ENCODE measurements at places on chromosomes 4 and X.

DNA sequence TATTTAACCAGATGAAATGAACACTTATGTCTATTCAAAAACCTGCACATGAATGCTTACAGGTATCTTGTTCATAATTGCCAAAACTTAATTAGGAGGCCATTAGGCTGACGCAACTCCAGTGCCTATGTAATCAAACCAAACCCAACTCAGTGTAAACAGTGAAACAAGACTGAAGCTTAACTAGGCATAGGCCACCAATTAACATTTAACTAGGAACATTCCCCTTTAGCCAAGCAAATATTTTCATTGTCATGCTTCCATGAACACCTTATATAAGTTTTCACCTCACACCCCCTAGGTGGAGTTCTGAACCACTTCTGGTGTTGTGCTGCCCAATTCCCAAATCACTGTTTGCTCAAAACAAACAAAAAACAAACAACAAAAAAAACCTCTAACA is 686.0 kb downstream of the STPG2 start:
- no peak for DNase-seq

DNA sequence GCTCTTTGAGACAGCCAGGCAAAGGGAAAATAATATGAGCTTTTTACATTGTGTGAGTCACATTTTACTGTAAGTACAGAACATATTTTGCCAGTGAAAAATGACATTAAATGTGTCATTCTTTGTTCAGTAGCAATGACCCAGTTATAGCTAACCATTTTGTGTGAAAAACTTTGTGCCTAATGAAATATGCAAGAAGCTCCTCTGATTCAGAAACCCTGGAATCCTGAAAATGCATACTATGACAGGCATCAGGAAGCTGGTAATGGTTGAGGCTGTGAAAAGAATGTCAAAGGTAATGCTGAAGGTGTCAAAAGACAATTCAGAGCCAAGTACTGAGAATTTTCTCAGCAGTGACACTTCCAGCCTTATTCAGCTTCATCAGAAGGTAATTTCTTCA is 549.5 kb upstream of the SMIM31 start:
- DNase-seq: no peak

GRCh38 chrX:13235930-13236329 is 83.9 kb downstream of the ATXN3L start:
- no peak for DNase-seq

DNA sequence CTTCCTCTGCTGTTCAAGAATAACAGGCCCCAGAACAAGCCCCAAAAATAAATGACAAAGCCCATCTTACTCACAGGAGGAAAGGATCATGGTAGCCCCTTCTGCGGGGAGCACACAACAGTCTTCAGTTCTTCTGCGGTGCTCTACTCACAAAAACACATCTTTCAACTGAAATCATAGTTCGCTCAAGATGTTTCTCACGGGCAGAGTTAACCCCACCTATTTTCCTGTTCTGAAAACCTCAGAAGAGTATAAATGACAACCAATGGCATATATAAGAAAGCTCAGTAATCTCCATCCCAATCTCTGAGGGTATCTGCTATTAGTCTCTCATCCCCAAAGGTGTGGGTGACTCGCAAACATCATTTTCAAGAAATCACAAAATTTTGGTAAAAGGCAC is at the start of gene TXK:
Gene TXK, minus strand, starts transcription at position 170 of the 400 bp plus-strand sequence. Its CDS starts 80 bp downstream, at position 90.
- no peak for DNase-seq

DNA sequence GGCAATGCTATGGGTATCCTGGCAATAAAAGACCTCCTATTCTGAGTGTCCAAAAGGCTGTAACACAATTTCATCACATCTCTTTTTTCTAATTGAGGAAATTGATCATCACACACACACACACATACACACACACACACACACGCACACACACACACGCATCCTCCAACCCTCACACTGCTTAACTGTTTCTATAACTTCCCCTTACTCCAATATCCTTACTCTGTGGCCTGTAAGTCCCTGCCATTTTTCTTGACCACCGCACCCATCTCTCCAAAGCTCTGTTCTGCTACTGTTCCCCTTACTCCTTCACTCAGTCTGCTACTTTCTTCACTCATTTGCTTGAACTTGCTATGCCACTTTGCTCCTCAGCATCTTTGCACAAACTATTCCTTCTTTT is 115.6 kb downstream of the AMELX start:
- no peak for DNase-seq
